ENCODE measurements at places on chromosomes 4 and X.

DNA sequence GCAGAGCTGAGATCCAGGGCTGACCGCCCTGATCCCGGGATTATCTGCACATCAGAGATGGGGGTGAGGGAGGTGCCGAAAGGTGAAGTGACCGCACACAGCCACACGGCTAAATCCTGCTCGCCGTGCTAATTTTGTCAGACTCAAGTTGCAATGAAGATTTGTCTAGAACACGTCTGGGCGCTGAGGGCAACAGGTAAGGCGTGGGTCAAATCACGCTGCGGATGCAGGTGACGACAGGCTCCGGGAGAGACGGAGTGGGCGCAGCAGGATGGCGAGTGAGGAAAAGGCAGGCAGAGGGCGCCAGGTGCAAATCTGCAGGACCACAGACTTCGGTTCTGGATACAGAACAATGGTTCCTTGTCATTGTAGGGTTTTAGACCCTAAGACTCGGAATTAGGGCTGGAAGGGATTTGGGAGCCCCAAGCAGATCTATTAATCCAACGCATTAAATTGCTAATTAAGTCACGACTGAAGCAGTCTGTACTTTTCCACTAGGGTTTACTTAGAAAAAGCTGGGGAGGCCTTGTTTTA lies 1.9 kb upstream of the TBC1D14 start:
- no peak overlapping the region for H3K27ac ChIP-seq
- no peak for DNase-seq

- peak overlapping the region; percentile 81 for H3K27ac ChIP-seq
- H3K4me3 ChIP-seq = peak overlapping the region; percentile 35
- no peaks in the 10 kb centered on the region for H3K27me3 ChIP-seq
- peak; percentile 21 for DNase-seq
- H3K4me1 ChIP-seq = peaks cover 54% of the 10 kb centered on the region
Measured at GRCh38 chrX:78650906-78651437, 8.2 kb downstream of the RTL3 start.

- no peak overlapping the region for H3K4me3 ChIP-seq
- no peaks in the 10 kb centered on the region for H3K36me3 ChIP-seq
Measured at GRCh38 chr4:165461159-165461821, 82.5 kb downstream of the CPE start.

- H3K4me1 ChIP-seq = peaks cover 12% of the 10 kb centered on the region
- peak overlapping the region; percentile 49 for H3K4me3 ChIP-seq
- H3K36me3 ChIP-seq = peaks cover 15% of the 10 kb centered on the region
- no peak for DNase-seq
Measured at GRCh38 chr4:576991-577498, 950 bp upstream of the TMEM271 start.

DNA sequence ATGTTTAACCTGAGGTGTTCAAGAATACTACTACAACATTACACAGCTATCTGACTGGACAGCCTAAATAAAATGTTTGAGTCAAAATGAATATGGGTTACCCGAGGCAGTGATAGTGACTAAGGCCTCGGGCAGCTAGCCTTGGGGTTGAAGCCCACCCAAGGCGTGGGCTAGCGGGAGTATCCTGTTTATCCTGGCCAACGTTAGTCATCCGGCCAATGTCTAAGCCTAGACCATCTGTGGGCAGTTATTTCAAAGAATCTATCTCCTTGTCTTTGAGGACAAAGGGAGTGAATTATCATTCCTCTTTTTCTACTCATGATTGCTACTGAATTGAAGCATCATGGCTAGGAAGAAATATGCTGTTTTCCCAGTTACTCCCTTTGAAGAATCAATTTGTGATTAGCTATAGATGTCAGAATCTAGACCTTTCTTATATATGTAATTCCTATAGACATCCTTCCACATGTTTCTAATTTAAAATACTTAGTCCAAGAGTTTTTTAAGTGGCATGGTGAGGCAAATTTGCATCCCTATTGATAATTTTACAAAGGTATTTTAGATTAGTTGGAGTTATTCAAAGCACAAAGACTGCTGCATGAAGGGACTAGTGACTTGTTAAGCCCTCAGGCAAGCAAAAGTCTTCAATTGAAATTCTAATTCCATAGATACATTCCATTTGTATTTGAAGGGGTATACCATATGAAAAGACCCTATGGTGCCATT lies 6.0 kb upstream of the PDGFC start:
- no peaks in the 10 kb centered on the region for H3K4me1 ChIP-seq
- no peak overlapping the region for H3K27ac ChIP-seq
- no peaks in the 10 kb centered on the region for H3K36me3 ChIP-seq
- peaks cover 13% of the 10 kb centered on the region for H3K27me3 ChIP-seq
- DNase-seq = no peak

DNA sequence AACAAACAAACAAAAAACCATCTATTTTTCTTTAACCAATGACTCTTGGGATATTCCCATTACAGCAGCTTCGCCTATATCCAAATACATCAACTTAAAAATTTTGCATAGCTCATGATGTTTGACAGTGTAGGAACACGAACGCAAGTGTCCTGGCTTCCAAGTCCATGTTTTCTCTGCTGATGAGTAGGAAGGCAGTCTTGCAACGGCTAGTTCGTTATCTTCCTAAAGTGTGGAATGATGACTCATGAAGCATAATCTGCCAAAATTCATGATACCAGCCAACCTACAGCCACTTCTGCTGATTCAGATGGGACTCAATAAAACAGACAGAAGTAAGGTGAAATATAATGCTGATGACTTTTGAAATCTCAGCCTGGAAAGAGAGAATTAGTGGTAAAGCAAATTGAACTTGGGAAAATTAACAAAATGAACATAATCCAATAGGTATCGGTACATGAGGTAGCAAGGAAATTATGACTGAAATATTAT lies 6.4 kb upstream of the SEPTIN11 start:
- no peak overlapping the region for H3K27ac ChIP-seq
- peaks cover 2% of the 10 kb centered on the region for H3K36me3 ChIP-seq
- no peak for DNase-seq
- H3K4me1 ChIP-seq = no peaks in the 10 kb centered on the region
- H3K4me3 ChIP-seq = no peak overlapping the region
- peaks cover 7% of the 10 kb centered on the region for H3K27me3 ChIP-seq

DNA sequence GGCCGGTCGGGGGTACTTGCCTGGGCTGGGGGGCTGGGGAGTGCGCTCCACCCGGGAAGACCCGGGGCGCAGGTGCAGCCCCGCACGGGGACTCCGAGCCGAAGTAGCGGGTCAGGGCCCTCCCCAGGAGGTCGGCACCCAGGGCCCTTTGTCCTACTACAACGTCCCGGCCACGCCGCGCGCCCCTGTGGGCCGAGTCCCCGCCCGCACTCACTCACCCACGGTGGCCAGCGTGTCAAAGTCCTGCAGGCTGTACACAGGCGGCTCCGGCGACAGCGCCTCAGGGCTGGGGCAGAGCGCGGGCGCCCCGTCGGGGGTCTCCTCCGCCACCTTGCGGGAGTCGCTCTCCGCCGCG lies 602 bp downstream of the PRKX start:
- peaks cover 31% of the 10 kb centered on the region for H3K4me1 ChIP-seq
- peaks cover 40% of the 10 kb centered on the region for H3K36me3 ChIP-seq
- H3K4me3 ChIP-seq = peak overlapping the region; percentile 92

DNA sequence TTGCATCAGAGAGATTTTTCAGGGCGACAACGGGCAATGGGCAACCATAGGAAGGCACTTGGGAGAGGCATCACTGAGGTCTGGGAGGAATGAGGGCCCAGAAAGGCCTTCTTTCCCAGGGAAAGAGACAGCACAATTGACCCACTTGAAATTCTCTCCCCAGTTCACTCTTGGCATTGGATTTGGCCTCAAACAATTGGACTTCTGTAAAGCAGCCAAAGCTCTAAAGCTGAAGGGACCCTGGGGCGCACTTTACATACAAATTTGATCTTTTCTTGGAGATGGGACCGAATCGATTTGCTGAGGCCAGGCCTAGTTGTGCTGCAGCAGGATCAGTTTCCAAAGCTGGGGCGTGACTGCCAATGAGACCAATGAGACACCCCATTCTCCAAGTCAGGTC lies 3.2 kb downstream of the ARHGAP36 start:
- DNase-seq = no peak
- no peak overlapping the region for H3K27ac ChIP-seq
- no peaks in the 10 kb centered on the region for H3K4me1 ChIP-seq
- peaks cover 27% of the 10 kb centered on the region for H3K27me3 ChIP-seq
- no peaks in the 10 kb centered on the region for H3K36me3 ChIP-seq

GRCh38 chr4:4555916-4556315 lies 14.1 kb upstream of the STX18 start:
- no peak overlapping the region for H3K4me3 ChIP-seq
- H3K4me1 ChIP-seq = no peaks in the 10 kb centered on the region
- H3K27ac ChIP-seq = no peak overlapping the region
- H3K36me3 ChIP-seq = peaks cover 16% of the 10 kb centered on the region

DNA sequence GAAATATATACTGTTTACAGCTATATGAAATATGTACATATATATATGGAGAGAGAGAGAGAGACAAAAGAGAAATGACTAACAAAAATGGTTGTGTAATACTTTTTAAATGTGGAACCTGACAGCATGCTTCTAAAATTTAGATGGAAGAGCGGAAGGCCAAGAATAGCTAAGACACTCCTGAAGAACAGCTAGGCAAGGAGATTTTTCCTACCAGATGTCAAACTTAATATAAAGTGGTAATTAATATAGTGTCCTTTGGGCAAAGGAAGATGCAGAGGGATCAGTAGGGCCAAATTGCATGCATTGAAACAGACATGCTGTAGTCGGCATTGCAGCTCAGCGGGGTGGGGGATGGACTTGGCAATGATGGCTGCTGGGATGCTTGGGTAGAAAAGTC lies 45.2 kb downstream of the ADD1 start:
- no peak overlapping the region for H3K4me3 ChIP-seq
- H3K27me3 ChIP-seq = no peaks in the 10 kb centered on the region
- H3K36me3 ChIP-seq = peaks cover 43% of the 10 kb centered on the region
- H3K27ac ChIP-seq = no peak overlapping the region
- DNase-seq = no peak
- H3K4me1 ChIP-seq = peaks cover 1% of the 10 kb centered on the region

DNA sequence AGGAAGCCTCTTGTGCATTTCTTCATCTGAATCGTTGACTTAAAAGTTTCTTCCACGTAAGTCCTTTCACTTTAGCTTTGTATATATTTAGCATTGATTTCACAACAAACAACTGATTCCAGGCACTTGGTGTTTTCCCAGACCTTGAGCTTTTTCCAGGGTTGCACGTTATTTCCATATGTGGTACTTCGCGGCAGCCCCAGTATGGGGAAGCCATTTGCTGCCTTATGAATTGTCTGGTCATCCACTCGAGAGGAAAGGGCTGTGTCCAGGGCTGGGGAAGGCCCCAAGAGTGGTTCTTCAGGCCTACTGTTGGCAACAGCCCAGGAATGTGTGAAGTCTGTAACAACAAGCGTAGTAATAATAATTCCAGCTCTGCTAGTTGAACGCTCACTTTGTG lies 2.8 kb upstream of the TLR8 start:
- peaks cover 2% of the 10 kb centered on the region for H3K27me3 ChIP-seq
- DNase-seq = no peak
- H3K4me1 ChIP-seq = peaks cover 2% of the 10 kb centered on the region
- no peaks in the 10 kb centered on the region for H3K36me3 ChIP-seq

- DNase-seq = no peak
- no peaks in the 10 kb centered on the region for H3K27me3 ChIP-seq
- H3K27ac ChIP-seq = no peak overlapping the region
- no peaks in the 10 kb centered on the region for H3K36me3 ChIP-seq
Measured at GRCh38 chr4:38491854-38492478, 172.0 kb upstream of the KLF3 start.

GRCh38 chr4:177235026-177235425 lies 74.6 kb upstream of the NEIL3 start:
- H3K4me1 ChIP-seq = peaks cover 1% of the 10 kb centered on the region
- DNase-seq = no peak
- no peaks in the 10 kb centered on the region for H3K27me3 ChIP-seq
- no peak overlapping the region for H3K4me3 ChIP-seq
- no peak overlapping the region for H3K27ac ChIP-seq

DNA sequence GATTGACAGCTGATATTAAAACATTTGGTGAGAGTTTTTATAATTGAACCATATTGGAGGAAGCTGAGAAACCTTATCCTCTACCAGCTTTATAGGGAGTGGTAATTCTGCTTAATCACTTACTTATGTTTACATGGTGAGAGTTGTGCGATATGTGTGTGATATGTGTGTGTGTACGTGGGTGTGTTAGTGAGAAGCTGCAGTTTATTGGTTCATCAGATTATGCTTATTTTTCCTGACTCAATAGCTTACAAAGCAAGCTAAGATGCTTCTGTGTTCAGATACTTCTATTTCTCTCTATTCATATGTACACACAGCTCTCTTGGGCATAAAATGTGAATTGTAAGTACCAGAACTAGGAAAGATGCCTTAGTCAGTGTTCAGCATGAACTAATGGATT lies 343.7 kb downstream of the GRIA2 start:
- H3K36me3 ChIP-seq = no peaks in the 10 kb centered on the region
- no peak overlapping the region for H3K4me3 ChIP-seq
- no peak for DNase-seq

DNA sequence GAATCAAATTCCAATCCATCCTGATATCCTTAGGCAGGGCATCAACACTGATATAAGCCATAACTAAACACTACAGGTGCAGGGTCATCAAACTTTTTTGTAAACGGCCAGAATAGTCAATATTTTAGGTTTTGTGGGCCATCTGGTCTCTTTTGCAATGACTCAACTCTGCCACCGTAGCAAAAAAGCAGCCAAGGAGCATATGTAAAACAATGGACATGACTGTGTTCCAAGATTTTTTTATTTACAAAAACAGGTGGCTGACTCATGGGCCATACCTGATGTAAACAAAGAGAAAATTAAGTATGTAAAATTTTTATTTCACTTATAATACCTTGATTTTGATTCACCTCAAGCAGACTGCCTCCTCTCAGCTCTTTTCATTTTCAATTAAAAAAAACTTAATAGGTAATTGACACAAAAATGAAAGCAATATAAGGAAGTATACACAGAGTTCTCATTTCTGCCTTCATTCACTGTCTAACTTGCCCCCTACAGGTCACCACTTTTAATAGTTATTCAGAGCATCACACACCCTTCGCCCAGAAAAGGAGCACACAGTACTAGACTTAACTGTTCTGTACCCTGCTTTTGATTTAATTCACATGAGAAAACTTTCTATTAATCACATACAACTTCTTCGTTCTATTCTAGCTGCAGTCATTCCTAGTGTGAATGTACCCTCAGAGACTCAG lies 35.3 kb upstream of the GPM6B start:
- H3K27me3 ChIP-seq = peaks cover 3% of the 10 kb centered on the region
- no peaks in the 10 kb centered on the region for H3K4me1 ChIP-seq
- H3K4me3 ChIP-seq = no peak overlapping the region
- DNase-seq = no peak

DNA sequence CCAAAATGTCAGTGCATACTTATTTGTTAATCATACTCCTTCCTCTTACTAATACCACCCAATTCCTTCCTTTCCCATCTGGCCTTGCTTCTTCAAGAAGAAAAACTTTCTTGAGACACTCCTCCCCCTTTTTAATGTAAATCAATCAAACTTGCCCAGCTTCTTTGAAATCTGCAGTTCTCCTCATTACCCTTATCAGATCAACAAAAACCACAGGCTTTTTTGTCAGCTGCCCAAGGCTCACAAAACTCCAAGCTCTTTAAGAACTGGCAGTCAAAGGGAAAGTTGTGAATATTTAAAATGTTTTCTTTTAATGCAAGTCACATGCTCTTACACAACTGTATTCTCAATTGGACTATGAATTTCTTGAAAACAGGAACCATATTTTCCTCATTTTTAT lies 11.3 kb upstream of the MYOZ2 start:
- no peak overlapping the region for H3K27ac ChIP-seq
- no peaks in the 10 kb centered on the region for H3K36me3 ChIP-seq
- no peaks in the 10 kb centered on the region for H3K4me1 ChIP-seq
- no peak for DNase-seq
- peaks cover 3% of the 10 kb centered on the region for H3K27me3 ChIP-seq

GRCh38 chr4:153579872-153580271 lies 104.2 kb upstream of the TLR2 start:
- no peaks in the 10 kb centered on the region for H3K27me3 ChIP-seq
- H3K4me3 ChIP-seq = no peak overlapping the region
- H3K4me1 ChIP-seq = peaks cover 30% of the 10 kb centered on the region
- peaks cover 41% of the 10 kb centered on the region for H3K36me3 ChIP-seq
- peak overlapping the region; percentile 46 for H3K27ac ChIP-seq
- no peak for DNase-seq
